ENCODE measurements at places on chromosomes 1 and 21. TPM values are rescaled to one million over a fixed set of nuclear protein-coding genes. Genes with fewer than 3 reads are reported as not detected.

DNA sequence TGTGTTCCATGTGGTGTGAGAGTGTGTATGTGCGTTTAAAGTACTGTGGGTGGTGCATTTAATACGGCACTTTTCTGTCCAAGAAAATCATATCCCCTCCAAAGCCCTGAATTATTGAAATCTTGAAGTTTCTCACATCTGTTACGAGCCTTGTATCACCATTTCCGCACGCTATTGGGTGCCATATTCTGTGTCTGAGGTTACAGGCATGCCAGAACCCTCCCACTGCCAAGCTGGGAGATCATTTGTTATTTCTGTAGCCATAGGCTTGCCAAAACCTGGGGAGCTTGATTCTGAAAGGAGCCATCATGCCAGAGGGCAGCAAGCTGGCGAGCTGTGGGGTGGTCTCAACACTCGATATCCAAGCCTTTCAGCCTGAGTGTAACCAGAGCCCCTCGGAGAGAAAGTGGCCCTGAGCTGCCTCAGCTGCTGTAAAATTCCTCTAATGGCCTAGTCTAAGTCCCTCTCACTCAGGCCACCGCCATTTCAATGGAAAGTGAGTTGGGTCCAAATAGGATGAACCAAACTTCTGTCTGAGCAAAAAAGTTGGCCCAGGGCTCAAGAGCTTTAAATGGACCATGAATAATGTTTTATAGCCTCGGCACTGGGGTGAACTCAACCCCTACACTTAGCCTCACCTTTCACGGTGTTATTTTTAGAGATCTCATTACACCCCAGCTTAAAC is 298.4 kb upstream of the DUSP10 start:
- peaks cover 9% of the 10 kb centered on the region for H3K27me3 ChIP-seq
- no peak for DNase-seq
- H3K4me1 ChIP-seq = no peaks in the 10 kb centered on the region
- H3K36me3 ChIP-seq = no peaks in the 10 kb centered on the region
- H3K4me3 ChIP-seq = no peak overlapping the region

- DNase-seq = no peak
- peak overlapping the region; percentile 26 for H3K4me3 ChIP-seq
- H3K4me1 ChIP-seq = peaks cover 34% of the 10 kb centered on the region
- H3K27me3 ChIP-seq = no peaks in the 10 kb centered on the region
Observed at GRCh38 chr1:211843018-211843417, 12.5 kb upstream of the LPGAT1 start.

GRCh38 chr1:53558739-53559315 is 99.6 kb downstream of the DMRTB1 start:
- H3K27me3 ChIP-seq = peaks cover 12% of the 10 kb centered on the region
- H3K36me3 ChIP-seq = no peaks in the 10 kb centered on the region
- no peak overlapping the region for H3K27ac ChIP-seq

DNA sequence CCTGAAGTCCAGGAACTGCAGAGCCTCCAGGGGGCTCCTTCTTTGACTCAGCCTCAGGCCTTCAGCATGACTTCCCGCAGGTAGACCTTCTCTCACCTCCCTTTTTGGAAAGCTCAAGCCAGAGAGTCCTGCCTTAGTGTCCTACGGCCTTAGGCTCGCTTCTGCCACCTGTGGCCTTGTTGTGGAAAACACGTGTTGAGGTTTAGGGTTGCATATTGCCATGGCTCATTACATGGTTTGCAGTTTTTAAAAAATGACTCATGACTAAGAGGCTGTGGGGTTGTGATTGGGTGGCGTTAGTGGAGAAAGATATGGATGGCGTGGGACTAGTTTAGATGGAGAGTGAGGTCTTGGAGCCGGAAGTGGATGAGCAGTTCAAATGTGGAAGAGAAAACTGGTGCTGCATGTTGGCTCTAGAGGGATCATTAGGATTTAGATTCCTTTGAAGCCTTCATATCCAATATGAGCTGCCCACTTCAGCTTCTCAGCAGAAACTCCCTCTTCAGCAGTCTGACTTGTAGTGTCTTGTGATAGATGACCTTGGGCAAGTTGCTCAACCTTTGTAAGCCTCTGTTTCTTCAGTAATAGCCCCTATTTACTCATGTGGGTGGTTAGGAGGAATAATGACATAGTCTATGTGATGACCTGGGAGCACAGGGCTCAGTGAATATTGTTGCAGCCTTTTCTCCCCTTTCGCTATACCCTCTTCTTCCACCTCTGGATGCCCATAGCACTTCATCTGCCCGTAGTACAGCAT is 6.5 kb upstream of the FGGY start:
- no peaks in the 10 kb centered on the region for H3K36me3 ChIP-seq
- peaks cover 9% of the 10 kb centered on the region for H3K27me3 ChIP-seq
- H3K27ac ChIP-seq = no peak overlapping the region
- H3K4me1 ChIP-seq = peaks cover 13% of the 10 kb centered on the region

DNA sequence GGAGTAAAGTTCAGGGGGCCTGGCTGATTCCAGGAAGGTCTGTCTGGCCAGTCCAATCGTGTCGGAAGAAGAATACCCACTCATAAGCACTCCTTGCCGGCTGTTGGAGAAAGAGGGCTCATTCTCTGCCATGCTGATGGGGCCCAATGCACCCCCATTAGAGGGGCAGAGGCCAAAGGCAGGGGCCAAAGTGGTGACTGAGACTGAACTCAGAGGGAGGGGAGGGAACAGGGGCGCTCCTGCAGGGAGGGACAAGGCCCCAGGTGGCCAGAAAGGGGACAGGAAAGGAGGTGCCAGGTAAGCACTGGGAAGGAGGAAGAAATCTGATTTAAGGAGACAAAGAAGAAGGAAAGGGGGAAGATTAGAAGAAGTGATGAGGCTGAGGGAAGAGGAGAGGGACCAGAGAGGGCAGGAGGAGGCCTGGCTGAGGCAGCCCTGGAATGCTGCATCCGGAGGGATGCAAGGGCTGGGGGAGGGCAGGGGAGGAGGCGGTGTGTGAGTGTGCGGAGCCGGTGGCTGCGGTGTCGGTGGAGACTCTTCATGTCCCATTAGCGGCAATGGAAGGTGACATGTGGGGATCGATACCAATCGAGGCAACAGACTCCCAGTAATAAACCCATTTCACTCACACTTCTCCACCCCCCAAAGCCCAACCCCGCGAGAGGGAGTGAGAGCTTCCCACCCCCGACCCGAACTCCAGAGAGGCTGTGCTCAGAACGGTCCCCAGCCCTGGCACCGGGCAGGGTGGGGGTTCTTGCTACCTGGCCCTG is 12.0 kb upstream of the ETV3L start:
- H3K36me3 ChIP-seq = no peaks in the 10 kb centered on the region
- no peak for DNase-seq
- peaks cover 46% of the 10 kb centered on the region for H3K27me3 ChIP-seq
- no peak overlapping the region for H3K27ac ChIP-seq
- no peak overlapping the region for H3K4me3 ChIP-seq

DNA sequence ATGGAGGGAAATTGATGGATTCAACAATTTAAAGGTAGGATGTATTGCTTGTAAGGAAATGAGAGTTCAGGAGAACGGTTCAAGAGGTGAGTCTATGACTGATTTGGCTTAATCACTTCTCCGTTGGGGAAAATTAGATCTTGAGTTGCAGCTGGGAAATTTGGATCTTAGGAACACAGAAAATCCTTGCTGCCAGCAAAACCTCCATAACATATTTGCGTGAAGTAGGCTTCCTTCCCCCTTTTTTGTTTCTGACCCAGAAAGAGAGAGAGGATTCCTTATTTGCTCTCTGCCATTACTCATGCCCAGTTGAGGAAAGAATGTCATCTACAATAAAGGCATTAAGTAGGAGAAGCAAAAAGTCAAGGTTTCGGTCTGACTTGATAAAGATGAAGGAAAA is 73.5 kb upstream of the PDC start:
- no peaks in the 10 kb centered on the region for H3K27me3 ChIP-seq
- no peak overlapping the region for H3K27ac ChIP-seq
- H3K4me3 ChIP-seq = no peak overlapping the region
- H3K36me3 ChIP-seq = no peaks in the 10 kb centered on the region

GRCh38 chr1:201365251-201365650 is 12.2 kb downstream of the TNNT2 start:
- no peaks in the 10 kb centered on the region for H3K4me1 ChIP-seq
- no peaks in the 10 kb centered on the region for H3K36me3 ChIP-seq
- DNase-seq = no peak
- no peak overlapping the region for H3K27ac ChIP-seq
- no peak overlapping the region for H3K4me3 ChIP-seq
- H3K27me3 ChIP-seq = peaks cover 4% of the 10 kb centered on the region

DNA sequence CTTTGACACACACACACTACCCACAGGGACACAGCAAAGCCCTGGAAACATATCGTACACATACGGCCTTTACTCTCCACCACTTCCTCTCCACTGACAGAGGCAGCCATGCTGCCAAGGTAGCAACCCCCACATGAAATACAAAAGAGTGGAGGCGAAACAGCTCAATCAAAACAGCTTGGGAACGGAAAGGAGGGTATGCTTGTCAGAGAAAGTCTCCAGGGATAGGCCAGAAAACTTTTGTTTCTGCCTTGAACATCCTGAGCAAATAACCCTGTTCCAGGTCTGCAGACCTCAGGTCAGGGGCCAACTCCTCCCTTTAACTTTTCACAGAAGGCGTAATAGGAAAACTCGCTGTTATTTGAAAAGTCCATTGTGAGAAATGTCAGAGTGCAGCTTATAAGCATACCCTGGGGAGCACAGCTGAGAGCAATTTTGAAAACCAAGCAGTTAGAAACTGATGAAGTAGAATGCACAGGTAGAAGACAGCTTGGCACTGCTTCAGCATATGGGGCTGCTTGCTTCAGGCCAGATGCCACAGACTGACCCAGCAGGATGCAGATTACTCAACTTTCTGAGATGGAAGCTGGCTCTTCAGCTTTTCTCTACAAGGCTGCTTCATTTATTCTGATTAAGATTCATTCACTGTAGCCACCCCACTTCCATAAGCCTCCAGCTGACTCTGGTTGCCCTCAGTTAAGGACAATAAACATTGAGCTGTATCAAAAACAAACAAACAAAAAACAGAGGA is 18.0 kb downstream of the KIAA0319L start:
- no peaks in the 10 kb centered on the region for H3K27me3 ChIP-seq
- H3K4me1 ChIP-seq = peaks cover 49% of the 10 kb centered on the region
- H3K27ac ChIP-seq = peak overlapping the region; percentile 94

- H3K4me3 ChIP-seq = no peak overlapping the region
- no peak overlapping the region for H3K27ac ChIP-seq
- H3K27me3 ChIP-seq = no peaks in the 10 kb centered on the region
- H3K4me1 ChIP-seq = no peaks in the 10 kb centered on the region
- H3K36me3 ChIP-seq = no peaks in the 10 kb centered on the region
- no peak for DNase-seq
Observed at GRCh38 chr21:30271156-30271555, 11.6 kb downstream of the KRTAP24-1 start.

- no peak overlapping the region for H3K27ac ChIP-seq
- DNase-seq = no peak
- no peaks in the 10 kb centered on the region for H3K4me1 ChIP-seq
Observed at GRCh38 chr21:14284481-14284880, 68.5 kb downstream of the RBM11 start.

DNA sequence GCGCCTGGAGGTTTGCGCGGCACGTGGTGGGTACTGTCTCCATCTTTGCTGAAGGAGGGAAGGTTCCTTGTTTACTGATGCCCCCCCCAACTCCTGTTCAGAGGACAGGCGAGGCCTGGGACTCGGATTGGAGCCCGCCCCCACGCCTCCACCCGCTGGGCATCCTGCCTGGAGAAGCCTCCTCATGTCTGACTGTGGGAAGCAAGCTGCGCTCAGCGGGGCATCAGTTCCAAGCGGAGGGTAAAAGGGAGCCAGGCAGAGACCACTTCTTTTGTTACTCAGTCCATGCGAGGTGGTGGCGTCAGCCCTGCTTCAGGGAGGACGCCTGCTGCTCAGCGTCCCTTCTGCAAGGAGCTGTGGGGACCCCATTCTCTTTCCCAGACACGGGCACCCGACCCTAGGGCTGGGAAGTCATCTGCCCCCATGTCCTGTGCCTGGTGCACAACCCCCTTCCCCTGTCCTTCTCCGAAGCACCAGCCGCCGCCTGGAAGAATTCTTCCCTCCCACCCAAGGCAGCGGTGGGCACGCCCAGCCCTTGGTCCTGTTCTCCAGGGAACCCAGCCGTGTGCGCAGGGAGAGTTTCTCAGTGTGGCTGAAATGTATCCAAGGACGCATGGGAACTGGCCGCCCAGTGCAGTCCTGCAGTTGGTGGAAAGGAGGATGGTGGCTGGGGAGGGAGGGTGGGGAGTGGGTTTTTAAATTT is 414.0 kb downstream of the CAMTA1 start:
- no peak for DNase-seq
- peaks cover 7% of the 10 kb centered on the region for H3K27me3 ChIP-seq
- H3K4me1 ChIP-seq = no peaks in the 10 kb centered on the region
- no peak overlapping the region for H3K4me3 ChIP-seq
- no peak overlapping the region for H3K27ac ChIP-seq

DNA sequence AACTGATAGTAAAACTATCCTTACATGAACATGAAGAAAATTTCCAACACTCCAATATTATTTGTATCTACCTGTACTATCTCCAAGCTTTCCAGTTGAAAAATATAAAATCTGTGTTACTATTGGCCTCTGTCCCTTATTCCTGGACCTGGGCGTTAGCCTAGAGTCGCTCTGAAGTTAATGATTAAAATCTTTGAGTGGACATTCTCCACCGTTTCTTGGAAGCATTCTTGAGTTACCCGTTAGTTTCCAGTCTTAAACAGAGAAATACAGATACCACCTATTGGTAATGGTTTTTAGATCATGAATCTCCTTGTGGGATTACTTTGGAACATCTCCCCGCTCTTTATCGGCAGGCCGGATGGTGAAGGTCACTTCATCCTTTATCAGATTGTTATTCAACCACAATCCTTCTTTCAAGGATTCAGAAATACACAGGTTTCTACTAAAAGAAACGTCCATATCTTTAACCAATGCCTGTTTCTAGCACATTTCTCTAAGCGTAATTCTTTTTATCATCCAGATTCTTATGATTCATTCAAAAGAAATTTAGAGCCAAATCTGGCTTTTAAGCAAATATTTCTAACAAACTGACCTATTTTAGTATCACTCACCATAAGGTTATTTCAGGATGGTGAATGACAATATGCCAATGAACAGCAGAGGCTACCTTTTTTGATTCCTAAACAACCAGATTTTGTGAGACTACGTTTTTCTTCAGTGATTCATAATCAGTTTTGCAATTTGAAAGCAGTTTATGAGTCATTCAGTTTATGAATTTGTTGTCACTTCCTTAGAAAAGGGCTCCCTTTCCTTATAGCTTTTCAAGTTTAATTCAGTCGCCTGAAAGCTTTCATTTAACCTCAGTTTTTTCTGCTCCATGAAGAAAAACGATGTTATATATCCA is 70.2 kb upstream of the ERRFI1 start:
- no peaks in the 10 kb centered on the region for H3K36me3 ChIP-seq
- peaks cover 5% of the 10 kb centered on the region for H3K27me3 ChIP-seq

DNA sequence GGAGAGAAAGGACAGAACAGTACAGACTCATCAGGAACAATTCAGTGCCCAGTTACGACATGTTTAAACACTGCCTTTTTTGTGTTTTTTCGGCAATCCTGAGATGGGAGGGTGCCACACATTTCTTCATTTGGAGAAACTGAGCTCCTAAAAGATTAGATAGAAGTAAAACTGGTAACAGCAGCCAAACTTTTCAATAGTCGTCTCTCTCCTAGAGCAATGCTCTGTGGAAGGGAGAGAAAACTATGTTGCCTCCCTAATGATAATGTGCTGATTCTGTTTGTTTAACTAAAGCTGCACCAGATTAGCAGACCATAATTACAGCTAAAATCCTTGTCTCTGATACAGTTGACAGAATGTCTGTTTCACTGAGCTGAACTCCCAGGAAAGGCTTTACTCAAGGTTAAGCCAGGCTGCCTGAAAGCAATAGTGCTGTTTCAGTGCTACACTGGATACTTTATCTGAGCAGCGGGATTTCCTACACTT is 76.2 kb upstream of the CXADR start:
- H3K4me3 ChIP-seq = no peak overlapping the region
- no peak overlapping the region for H3K27ac ChIP-seq
- DNase-seq = no peak
- no peaks in the 10 kb centered on the region for H3K36me3 ChIP-seq

MYOM3 gene
- not detected for total RNA-seq

PCNT gene
- 89.0 TPM for total RNA-seq

ITLN2 gene
- total RNA-seq = not detected

Measured in activated CD8-positive, alpha-beta T cell treated with anti-CD3 and anti-CD28 coated beads, Interleukin-2, amount 10 ng/mL, durations not matched to agents 7 days and 5 days (primary cell).